Esophagus squamous epithelium (tissue), 5 donors: ENCODE measurements at places on chromosomes 12 and 14. TPM values are rescaled to one million over a fixed set of nuclear protein-coding genes. Genes with fewer than 3 reads are reported as not detected.

DNA sequence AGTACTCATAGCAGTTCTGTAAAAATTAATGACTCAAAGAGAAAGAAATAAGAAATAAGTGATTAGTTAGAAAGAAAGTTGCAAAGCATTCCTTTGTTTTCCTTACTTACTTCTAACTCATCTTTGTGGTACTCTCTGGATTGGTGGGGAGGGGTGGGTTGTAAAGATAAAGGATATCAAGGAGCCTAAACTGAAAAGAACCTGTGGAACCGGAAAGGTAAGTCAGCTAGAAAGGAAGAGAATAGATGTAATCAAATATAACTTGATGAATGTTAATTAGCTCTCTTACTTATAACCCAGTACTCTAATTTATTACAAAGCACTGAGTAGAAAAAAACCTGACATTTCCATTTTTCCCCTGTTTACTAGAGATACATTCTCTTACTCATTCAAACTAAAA lies 37.5 kb upstream of the KRR1 start:
- no peak for DNase-seq

- no peak for DNase-seq
Observed at GRCh38 chr12:108277613-108278012, 61.5 kb downstream of the CMKLR1 start.

GRCh38 chr12:38813923-38814322 lies 91.5 kb downstream of the CPNE8 start:
- DNase-seq, result no peak

DNA sequence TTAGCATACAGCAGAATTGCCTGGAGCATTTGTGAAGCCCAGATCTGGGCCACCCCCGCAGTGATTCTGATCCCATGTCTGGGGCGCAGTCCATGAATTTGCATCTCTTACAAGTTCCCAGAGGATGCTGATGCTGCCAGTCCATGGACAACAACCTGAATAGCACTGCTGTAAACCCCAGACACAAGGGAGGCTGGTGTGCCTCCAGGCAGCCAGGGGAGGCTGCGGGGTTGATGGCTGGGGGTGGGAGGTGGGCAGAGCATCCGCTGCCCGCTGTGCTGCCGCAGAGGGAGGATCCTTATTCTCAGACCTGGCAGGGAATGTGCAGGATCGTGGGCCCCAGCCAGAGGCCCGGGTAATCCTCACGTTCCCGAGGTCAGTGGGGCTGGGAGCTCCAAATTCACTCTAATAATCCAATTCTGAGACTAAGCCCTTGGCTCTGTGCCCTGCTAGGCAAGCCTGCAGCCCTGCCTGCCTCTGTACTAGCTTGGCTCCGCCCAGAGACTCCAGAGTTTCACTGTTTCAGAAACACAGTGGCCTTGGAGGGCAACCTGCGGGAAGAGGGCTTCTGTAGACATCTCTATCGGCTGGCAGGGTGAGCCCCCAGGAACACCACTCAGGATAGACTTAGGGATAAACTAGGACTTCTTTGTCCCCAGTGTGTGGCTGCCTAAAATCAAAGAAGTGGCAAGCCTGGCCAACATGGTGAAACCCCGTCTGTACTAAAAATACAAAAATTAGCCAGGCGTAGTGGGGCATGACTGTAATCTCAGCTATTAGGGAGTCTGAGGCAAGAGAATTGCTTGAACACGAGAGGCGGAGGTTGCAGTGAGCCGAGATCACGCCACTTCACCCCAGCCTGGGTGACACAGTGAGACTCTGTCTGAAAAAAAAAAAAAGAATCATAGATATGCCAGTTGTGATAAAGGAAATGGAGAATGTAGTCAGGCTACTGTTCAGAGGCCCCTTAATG lies 17.8 kb upstream of the MLEC start:
- DNase-seq, result no peak

GRCh38 chr12:53195516-53196420 lies 11.3 kb downstream of the ITGB7 start:
- no peak for DNase-seq

DNA sequence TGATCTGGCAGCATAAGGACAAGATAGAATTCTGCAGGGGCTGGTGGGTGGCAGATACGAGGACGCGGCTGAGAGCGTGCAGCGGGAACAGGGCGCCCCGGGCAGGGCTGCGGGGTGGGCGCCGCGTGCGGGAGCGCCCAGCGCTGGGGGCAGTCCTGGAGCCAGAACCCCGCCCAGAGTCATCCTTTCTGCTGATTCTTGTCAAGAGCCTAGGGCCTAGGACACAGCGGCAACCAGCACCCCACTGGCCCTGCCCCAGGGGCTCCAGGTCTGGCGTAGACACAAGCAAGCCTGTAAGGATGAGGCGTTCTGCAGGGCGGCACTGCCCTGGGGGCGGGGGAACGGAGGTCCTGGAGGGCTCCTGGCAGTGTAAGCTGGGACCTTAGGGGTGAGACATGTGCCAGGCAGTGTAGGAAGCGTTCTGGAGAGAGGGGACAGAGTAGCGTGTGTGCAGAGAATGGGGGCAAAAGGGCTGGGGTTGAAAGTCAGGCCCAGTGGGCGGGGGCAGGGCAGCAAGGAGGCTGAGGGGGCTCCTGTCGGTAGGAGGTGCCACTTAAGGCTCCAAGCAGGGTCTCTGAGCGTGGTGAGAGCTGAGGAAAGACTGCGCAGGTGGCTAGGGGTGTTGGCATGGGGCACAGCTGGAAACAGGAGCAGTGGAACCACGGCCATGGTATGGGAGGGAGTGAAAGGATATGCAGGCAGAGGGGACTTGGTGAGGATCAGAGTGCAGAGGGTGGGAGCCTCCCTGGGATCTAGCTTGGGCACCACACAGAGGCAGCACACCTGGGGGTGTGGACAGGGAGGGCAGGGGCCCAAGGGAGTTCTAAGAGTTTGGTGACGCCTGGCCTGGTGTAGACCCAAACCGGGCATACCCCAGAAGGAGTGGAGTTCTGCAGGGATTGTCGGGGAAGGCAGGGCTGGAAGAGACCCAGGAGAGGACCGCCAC lies 845 bp upstream of the AHNAK2 start:
- no peak for DNase-seq

GRCh38 chr12:114443607-114444421 lies 37.9 kb upstream of the TBX5 start:
- no peak for DNase-seq

- DNase-seq, result no peak
Observed at GRCh38 chr12:45730084-45730347, 510 bp downstream of the ARID2 start.

GRCh38 chr12:98579835-98580234 lies 13.7 kb upstream of the SLC25A3 start:
- no peak for DNase-seq

DNA sequence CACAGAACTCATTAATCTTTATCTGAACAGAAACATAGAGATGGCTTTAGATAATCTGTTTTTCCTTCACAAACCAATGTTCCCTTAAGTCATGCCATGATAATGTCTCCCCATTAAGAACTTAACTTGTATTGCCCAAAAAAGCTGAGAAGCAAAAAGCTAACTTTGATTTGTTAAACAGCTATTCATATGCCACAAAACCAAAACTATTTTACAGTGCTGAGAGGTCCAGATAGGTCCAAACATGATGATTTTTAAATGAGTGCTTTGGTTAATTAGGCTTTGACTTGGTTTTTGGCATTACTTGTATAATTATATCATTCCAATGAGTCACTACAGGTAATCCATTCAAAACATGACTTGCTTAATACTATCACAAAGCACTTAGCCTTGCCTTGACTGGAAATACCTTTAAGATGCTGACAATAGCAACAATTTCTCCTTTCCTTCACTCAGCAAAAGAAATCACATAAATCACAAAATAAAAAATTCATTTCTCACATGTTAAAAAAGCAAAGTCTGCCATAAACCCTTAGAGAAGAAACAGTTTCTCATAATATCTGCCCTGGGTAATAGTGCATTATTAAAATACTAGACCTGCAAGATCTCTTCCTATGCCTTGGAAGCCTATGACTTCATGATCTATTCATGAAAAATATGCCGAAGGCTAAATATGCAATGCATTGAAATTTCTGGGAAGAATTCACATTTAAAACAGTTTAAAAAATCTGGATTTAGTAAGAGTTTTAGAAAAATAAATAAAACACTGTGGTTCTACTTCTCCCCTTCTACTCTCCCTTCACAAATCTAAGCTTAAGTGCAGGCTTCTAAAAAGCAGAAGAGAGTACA lies 52.0 kb upstream of the SAV1 start:
- no peak for DNase-seq

Gene KIF26A
- total RNA-seq, result 0.80 TPM

Gene GPR68
- 14.9 TPM for total RNA-seq

Gene OR4E2
- not detected for total RNA-seq

Gene CMAS
- 46.5 TPM for total RNA-seq
